SJSA1 (cell line): ENCODE measurements at places on chromosomes 16 and 17. TPM values are rescaled to one million over a fixed set of nuclear protein-coding genes. Genes with fewer than 3 reads are reported as not detected.

DNA sequence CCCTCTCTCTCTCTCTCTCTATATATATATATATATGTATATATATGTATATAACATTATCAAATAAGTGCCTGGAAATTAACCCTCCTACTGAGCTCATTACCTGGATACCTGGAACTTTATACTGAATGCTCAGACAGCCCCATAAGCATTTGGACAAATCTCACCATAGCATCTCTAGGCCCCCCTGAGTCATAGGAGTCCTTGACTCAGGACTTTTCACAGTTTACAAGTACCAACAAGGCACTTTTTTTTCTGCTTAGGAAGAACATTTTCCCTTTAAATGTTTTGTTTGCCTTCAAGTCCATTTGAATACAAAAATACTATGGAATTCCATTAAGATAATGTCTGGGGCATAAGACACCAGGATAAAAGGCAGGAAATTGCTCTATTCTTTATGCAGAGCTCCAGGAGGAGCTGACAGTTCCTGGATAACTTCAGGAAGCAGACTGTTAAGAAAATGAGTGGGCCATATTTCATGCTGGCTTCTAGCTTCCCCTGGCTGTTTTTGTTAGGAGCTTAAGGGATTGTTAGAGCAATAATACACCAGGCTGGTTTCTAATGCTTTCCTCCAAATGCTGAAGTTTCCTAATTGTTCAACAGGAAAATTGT is 171.7 kb upstream of the ASIC2 start:
- no peak for DNase-seq

DNA sequence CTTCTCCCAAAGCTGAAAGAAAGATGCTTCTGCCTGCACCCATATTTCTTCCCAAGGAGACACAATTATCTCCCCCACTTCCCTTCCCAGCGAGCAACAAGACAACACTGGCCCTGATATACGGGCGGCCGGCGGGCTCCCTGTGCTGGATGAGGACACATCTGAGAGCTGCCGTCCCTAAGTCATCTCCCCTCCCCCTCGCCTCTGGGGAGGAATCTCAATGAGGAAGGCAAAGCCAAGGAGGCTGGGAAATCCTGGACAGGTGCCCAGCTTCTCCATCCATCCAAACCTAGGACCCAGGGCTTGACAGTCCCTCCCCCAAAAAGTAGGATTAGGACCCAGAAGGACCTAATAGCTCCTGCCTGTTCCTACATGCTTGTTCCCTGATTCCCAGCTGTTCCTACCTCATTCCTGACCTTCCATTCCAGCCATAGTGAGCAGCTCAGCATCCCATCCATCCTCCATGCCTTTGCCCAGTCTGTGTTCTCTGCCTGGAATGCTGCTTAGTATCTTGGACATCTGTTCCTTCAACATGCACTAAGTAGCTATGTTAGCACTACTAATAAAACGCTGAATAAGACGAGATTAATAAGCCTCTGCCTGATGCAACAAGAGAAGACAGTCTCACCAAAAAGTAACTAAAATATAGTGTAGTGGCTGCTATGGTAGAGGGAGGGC is 167.9 kb downstream of the CCT6B start:
- DNase-seq, result no peak

DNA sequence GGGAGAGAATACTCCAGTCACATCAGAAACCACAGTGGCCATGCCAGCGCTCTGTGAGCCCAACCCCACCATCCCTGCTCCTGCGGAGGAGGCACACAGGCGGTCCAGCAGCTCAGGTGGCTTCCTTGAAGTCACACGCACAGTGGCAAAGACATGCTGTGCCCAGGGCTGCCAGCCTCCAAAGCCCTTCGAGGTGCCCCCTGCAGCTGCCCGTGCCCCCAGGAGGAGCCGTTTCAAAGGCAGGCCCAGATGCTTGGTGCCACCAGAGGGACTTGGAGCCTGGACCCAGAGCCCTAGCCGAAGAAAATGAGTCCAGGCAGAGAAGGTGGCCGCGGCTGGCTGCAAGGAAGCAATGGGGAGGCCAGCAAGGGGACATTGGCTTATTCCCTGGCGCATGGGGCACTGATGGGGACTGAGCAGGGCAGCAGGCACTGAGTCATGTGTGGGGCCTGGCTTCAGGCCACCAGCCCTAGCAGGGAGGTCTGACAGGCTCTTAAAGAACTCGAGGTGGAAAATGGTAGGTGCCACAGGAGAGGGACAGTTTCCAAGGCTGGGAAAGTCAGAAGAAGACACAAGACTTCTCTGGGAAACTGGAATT is 17.2 kb upstream of the CACNG1 start:
- peak; percentile 77 for DNase-seq

GRCh38 chr17:44854192-44854591 is 6.5 kb downstream of the HIGD1B start:
- DNase-seq, result no peak

GRCh38 chr16:29996766-29997250 is 767 bp downstream of the INO80E start:
- no peak for DNase-seq

DNA sequence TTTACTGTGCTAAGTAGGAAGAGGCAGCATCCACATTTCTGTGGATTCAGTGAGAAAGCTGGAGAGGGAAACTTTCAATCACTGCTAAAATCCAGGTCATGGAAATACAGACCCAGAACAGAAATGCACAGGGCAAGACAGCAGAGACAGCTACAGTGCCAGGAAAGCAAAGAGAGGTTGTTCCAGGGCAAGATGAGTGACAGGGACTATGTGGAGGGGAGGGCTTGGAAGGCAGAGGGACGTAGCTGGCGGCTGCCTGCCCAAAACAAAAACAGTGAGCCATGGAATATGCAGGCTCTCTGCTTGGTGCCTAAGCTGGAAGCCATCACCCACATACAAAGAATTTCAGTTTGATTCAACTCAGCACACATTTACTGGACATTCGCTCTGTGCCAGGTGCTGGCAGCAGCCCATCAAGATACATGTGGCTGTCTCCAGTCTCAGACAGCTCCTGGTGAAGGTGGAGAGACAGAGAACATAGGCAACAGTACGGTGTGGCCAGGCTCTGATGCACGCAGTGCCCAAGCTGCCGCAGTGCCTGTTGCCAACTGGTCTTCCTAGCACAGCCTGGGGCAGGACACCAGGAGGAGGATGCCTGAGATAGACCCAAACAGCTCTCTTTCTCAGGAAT is 88.7 kb downstream of the AIPL1 start:
- DNase-seq, result no peak

- DNase-seq, result no peak
Observed at GRCh38 chr16:58940609-58941008, 206.5 kb upstream of the GOT2 start.

DNA sequence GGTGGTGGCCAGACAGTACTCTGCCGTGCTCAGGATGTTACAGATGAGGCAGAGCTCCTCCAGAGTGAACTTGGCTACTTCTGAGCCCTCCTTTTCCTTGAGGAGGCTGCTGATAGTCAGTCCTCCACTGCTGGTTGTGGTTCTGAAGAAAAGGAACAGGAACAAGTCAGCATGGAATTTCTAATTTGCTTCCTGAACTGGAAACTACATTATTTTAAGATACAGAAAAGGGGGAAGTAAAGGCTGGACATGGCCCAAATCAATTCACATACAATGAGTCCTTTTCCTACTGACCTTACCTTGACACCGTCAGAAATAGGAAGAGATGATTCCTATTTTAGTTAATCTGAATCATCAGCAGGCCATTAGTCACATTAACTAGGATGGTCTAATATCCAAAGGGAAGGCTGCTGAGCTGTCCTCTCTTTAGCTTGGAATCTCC is 154.2 kb downstream of the VPS53 start:
- DNase-seq, result no peak

- peak; percentile 46 for DNase-seq
Observed at GRCh38 chr17:44122816-44123355, 555 bp downstream of the HDAC5 start.

- peak; percentile 90 for DNase-seq
Observed at GRCh38 chr17:17435323-17435722, 41.5 kb upstream of the MED9 start.

GRCh38 chr17:30819971-30820705 is 4.4 kb downstream of the CRLF3 start:
- no peak for DNase-seq

DNA sequence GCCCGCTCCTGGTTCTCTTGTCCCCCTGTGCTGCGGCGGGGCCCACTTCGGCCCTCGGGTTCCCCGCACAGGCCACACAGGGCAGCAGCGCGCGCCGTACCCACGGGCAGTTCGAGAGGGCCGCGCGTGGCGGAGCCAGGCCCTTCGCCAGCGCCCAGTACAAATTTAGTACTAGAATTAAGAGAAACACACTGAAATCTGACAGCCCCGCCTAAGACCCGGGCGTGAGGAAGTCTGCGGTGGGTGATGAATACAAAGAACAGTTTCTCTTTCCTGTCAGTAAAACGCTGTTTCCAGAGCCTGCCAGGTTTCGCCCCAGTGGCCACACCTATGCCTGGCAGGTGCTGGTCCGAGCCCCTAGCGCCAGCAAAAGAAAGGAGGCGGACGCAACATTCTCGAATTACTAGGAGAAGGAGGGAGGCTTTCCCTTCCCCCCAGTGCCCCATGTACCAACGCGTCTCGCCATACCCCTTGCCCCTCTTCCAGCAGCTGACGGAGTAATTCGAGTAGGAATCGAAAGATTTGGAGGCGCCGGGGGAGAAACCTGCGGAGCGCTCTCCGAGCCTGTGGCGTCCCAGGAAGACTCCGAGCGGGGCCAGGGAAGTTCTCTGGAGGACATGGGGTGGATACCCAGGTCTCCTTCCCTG is 591 bp upstream of the SLFN5 start:
- no peak for DNase-seq

DNA sequence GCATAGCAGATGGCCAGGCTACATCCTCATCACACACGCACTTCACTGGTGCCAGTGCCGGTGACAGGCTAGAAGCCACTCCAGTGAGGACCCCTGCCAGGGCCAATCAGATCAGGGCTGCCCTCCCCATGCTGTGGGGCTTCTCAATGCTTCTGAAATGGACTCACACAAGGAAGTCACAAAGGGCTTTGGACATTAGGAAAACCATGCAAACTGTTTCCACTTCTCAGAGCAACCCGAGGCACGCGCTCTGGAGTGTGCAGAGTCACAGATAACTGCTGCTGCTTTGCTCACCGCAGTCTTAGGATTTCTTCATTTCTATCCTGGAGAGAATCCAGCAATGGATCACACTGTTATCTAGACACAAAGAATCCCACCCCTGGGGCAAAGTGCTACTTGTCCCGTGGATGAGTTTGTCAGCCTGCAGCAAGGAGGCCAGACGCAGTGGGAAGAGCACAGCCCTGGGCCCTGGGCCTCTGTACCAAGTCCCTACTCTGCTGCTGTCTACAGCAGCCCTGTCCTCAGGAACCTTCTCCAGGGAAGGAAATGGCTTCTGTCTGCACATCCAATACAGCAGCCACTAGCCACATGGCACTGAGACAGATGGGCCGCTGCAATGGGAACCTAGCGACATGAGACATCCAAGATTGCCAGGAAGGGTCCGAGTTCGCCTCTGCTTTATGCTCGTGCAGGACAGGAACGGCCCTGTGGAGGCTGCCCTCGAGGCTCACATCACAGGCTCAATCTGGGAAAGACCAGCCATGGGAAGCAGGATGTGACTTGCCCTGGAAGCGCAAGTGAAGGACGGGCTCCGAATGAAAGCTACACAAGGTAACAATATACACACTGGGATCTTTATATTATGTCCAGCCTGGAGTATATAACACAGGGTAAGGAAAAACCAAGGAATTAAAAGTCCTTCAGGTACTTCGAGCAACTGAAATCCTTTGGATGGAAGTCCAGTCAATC is 169.3 kb downstream of the ZFHX3 start:
- no peak for DNase-seq

GRCh38 chr17:79852748-79853147 is 13.5 kb upstream of the CBX4 start:
- DNase-seq, result no peak

- no peak for DNase-seq
Observed at GRCh38 chr16:75971334-75971733, 245.0 kb upstream of the CPHXL start.

DNA sequence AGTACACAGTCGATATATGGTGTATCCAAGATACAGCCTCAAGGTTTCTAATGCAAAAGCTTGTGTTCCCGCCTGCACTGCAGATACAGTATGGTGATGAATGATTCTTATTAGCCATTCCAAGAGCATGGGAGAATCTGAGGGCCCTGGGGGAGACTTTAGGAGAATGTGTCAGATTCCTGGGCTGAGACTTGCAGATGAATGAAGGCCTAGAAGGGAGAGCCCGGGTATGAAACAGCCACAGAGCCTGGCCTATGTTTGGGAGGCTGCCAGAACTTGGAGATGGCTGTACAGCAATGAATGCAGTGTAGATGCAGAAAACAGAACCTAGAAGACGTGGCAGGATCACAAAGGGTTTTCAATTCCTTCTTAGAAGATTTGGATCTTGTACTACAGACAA is 510.7 kb downstream of the HAPSTR1 start:
- no peak for DNase-seq

DNA sequence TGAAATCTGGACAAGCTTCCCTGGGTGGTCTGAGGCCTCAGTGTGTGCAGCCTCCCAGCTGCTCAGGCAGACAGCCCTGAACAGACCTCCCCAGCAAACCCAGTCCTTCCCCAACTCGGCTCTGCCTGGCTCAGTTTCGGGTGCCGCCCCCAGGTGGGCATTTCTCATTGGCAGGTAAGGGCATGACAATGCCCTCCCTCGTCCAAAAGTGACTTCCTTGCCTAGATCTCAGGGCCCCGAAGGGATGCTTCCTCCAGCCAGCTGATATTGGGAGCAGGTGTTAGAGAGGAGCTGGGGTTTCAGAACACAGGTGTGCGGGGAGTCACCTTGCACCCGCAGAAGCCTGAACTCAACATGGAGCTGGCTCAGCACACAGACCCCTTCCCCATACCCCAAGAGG is 3.8 kb upstream of the PPL start:
- DNase-seq, result no peak

DNA sequence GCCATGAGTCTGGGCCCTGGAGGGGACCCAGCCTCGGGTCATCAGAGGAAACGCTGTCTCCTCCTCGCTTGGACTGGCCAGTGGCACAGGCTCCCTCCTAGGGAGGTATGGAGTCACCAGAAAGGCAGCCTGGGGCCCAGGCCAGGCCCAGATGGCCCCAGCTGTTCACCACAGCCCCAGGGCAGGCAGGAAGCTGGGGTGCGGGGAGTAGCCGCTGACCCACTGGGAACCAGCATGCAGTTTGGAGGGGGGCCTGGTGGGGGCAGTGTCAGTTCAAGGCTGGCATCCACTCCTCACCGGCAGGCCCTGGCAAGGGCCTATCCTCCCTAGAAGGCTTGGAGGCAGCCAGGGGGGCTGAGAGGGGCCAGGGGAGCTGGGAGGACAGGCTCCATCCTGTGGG is 48.8 kb downstream of the SDK2 start:
- no peak for DNase-seq

MYH8 gene
- total RNA-seq, result 0.03 TPM in 1 of 2 replicates, not detected in the other

ACSM2A gene
- total RNA-seq, result not detected in 2 replicates

SLFN12L gene
- 0.72 and 1.4 TPM in 2 replicates for total RNA-seq

SPHK1 gene
- total RNA-seq, result 135 and 173 TPM in 2 replicates

CACNA1H gene
- total RNA-seq, result not detected in 2 replicates

ADORA2B gene
- total RNA-seq, result 8.5 and 19.5 TPM in 2 replicates

PSMD3 gene
- total RNA-seq, result 98.3 and 167 TPM in 2 replicates

VASN gene
- total RNA-seq, result 85.4 and 93.6 TPM in 2 replicates

CDRT15L2 gene
- not detected in 2 replicates for total RNA-seq

NPIPA5 gene
- total RNA-seq, result 3.2 and 15.1 TPM in 2 replicates

BEAN1 gene
- total RNA-seq, result not detected in 2 replicates

TIMM22 gene
- 20.1 and 23.2 TPM in 2 replicates for total RNA-seq

ACOX1 gene
- total RNA-seq, result 32.0 and 33.4 TPM in 2 replicates
